Thymus (tissue), 14 donors: ENCODE measurements at places on chromosomes 16 and 17.

DNA sequence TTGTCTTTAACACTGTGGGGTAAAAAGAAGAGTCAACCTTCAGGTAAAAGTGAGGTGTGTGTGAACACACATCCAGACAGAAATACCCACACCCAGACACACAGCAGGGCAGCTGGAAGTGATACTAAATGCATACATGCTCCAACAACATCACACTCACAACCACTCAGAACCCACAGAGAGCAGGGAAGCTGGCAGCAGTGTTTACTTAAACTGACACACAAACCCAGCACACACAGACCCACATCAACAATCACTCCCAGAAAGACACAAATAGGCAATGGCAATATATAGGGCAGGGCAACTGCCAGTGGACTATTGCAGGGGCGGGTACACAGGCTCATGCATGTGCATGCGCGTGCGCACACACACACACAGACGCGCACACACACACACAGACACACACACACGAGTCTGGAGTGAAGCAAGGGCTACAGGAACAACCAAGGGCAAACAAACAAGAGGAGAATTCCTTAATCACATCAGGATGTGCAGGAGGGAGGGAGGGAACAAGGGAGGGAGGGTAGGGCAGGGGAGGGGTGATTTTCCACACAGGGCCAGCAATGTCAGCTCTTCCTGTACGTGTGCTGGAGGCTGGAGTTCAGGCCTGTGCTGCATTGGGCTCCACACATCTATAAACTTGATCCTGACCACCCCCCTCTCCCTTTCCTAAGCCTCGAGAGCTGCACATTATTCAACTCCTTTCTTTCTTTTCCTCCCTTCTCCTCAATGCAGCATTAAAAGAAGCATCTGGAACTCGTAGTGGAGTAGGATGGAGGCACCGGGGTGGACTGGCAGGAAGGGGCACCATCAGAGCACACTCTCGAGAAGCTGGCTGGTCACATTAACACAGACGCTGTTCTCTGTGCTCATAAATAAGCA lies 30.1 kb downstream of the HIC1 start:
- no peak for DNase-seq

GRCh38 chr16:77897831-77898605 lies 109.7 kb downstream of the VAT1L start:
- DNase-seq = no peak

GRCh38 chr17:700504-701094 lies 14.0 kb downstream of the VPS53 start:
- DNase-seq = peak; percentile 44

DNA sequence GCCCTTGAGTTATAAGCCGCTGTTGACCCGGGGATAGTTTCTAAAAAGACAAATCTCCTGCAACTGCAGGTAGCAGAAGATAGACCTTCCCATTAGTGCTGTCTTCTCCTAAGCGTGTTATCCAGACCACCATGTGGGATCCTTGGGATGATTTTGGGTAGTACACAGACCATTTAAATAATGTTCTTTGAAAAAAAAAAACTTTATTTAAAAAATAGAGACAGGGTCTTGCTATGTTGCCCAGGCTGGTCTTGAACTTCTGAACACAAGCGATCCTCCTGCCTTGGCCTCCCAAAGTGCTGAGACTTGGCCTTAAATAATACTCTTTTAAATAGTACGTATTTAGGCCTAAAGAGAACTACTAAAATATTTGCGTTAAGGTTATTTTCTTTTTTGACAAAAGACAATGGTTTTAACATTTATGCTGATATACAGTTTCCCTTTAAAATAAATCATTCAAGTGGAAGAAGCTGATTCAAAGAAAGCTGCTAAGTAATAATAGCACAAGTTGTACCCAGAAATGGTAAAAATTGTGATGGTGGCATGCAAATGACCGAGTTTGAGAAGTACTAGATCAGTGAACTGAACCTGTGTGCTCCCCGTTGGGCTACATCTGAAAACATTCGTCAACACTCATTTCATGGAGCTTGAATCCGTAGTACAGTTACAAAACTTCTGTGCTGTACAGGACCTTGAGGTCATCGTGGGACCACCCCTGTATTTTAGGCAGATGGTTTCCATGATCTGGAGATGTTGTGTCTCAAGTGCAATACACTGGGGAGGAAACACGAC lies 24.0 kb downstream of the SMARCE1 start:
- no peak for DNase-seq

DNA sequence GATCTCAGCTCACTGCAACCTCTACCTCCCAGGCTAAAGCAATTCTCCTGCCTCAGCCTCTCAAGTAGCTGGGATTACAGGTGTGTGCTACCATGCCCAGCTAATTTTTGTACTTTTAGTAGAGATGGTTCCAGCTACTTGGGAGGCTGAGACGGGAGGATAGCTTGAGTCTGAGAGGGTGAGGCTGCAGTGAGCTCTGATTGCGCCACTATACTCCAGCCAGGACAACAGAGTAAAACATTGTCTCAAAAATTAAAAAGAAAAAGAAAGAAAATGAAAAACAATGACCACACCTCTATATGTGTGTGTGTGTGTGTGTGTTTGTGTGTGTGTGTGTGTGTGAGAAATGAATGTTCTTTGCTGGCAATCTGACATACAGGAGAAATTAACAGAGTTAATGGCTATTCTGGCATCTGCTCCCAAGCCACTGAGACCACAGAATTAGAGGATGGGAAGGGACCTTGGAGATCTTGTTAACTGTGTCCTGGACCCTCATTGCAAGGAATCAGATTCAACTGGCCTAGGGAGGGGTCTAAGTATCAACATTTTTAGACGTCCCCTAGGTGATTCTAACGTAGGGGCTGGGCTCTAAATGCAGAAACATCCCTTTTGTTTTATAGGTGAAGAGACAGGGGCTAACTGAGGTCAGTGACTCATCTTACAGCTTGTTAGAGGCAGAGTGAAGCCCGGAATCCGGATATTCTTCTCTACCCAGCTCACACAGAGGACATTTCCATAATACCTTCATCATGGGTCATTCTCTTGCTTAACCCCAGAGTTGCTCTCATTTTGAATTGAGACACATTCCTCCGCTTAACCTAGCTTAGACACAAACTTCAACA lies 16.4 kb upstream of the MARCHF10 start:
- no peak for DNase-seq

GRCh38 chr16:4285167-4285566 lies 12.3 kb upstream of the TFAP4 start:
- DNase-seq = no peak

DNA sequence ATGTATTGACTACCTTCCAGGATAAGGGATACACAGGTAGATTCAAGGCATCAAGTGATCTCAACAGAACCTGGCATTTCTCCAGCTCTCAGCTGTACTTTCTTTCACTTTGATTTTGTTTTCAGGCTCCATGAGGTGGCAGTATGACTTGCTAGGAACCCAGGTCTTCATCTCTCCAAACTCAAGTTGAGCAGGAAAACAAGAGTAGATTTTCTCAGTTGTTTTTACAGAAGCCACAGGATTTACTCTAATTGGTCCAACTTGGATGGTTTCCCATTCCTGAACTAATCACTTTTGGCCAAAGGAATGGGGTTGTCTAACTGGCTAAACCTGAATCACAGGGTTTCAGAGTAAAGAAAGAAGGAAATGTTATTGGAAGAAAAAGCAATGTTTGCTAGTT lies 146.6 kb downstream of the TRIM37 start:
- no peak for DNase-seq
